ENCODE measurements at places on chromosomes 11 and 22. TPM values are rescaled to one million over a fixed set of nuclear protein-coding genes. Genes with fewer than 3 reads are reported as not detected.

Gene CKAP5
- 186 TPM for total RNA-seq

Gene FUT4
- 9.2 TPM for total RNA-seq

Gene OR52E8
- total RNA-seq, result not detected

Gene TTC36
- 2.7 TPM for total RNA-seq

Gene OR5M8
- not detected for total RNA-seq
